ENCODE measurements at places on chromosomes 16 and 17.

GRCh38 chr16:54947616-54948015, 17.0 kb downstream of the IRX5 start:
- DNase-seq = no peak

GRCh38 chr16:11005611-11005975, 61.2 kb downstream of the CLEC16A start:
- no peak for DNase-seq

GRCh38 chr16:87328846-87329245, 11.7 kb upstream of the C16orf95 start:
- DNase-seq = peak; percentile 36

- DNase-seq = no peak
Observed at GRCh38 chr17:33806631-33807030, 448.5 kb upstream of the CCL2 start.

- DNase-seq = peak; percentile 39
Observed at GRCh38 chr17:81090361-81091136, 55.6 kb downstream of the BAIAP2 start.

- peak; percentile 71 for DNase-seq
Observed at GRCh38 chr17:46818929-46819859, 702 bp upstream of the WNT3 start.

DNA sequence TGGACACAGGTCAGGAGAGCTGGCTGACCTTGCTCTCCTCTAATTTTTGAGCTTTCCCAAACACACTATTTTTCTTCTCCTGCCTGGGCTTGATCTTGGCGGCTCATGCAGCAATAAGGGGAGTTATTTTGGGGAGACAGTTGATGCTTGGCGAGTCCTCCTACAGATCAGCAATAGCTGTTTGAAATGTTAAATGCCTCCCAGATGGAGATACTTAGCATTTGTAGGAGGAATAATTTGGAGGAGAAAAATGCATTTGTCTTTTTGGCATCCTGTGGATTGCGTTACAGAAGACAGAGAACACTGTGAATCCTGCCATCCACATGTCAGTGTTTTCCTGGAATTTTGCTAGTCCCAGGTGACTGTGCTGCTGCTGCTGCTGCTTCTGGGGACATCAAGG, 328.0 kb upstream of the XYLT1 start:
- no peak for DNase-seq
